ENCODE measurements at places on chromosomes 3 and 15. TPM values are rescaled to one million over a fixed set of nuclear protein-coding genes. Genes with fewer than 3 reads are reported as not detected.
A peak's percentile ranks its signal among the peaks of the same experiment; 100 is the strongest.

Gene MME
- 1.7 TPM for total RNA-seq

DNA sequence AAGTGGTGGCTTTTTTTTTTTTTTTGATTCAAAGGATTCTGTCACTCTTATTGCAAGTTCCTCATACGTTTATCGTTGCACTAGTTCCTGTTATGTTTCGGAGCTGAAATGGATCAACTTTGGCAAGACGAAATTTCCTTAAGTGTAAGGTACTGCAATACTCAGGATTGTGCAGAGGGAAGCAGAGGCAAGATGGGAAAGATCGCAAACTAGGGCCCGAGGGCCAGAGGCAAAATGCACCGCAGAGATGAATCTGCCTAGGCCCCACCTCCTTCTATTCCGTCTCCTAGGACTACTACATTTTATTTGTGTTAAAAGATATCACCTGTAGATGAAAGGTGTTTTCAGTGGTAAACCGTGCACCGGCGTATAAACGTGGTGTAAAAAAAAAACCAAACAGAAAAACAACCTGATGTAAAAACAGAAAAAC is 331 bp downstream of the RNU6-1 start:
- DNase-seq, result no peak

DNA sequence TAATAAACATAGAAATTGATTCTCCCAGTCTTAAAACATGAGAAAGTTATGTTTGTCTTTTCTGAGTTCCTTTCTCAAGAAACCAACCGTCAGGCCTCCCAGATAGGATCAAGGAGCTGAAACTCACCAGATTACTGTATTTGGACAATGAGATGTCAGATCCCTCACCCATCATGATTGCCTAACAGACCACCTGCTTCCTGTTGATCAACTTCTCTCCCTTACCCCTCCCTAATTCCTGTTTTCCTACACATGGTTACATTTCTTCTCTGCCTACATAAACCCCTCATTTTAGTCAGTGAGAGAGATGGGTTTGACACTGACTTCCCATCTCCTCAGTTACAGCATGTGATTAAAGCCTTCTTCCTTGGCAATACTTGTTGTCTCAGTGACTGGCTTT is 917.5 kb downstream of the FHIT start:
- DNase-seq, result no peak

DNA sequence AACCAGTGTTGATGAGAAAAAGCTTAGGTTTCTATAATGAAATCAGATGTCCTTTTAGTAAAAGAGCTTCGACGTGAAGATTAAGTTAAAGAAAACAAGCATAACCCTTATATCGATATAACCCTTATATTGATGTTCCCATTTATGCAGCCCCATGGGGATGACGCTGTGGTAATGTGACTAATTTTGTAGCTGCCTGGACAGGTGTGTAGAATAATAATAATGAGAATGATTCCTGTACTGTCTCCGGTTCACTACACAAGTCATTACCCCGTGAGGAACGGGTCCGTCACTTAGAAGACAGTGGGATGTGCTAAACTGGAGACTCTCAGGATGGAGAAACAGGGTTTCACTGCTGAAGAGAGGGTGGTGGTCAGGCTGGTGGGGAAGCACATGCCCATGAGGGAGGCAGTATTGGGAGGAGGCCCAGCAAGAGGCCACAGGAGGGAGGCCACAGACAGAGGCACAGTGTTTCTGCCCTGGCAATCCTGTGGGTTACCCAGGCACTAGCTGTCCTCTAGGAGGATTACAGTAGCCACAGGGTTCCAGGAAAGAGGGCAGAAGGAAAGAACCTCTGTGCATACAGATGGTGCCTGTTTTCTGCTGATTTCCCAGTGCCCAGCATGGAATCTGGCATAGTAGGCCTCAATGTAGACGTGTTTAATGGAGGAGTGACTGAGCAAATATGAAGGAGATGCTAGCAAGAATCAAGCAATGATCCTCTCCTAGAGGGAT is 191.1 kb upstream of the TSC22D2 start:
- no peak for DNase-seq

- peak; percentile 18 for DNase-seq
These were observed 51.5 kb downstream of the PLXNA1 start for GRCh38 chr3:127034195-127034989.

Gene AGBL1
- total RNA-seq, result 0.08 TPM

DNA sequence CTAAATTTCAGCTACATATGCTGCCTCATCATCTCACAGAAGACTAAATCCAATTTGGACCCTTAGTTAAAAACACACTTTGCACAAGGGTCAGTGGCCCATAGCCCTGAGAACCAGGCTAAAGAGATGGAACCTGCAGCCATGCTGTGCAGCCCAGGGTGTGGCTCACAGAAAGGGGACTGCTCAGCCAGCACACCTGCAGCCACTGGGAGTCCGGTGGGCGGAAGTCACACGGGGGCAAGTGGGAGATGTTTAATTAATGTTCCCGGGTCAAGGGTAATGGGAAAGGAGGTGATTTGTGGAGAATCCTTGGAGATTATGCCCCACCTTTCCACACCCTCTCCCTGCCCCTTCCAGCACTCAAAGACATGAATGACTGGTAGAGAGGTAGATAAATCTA is 467.4 kb downstream of the EPHB1 start:
- no peak for DNase-seq

Gene ABI3BP
- total RNA-seq, result 15.8 TPM

Gene PRSS50
- 0.32 TPM for total RNA-seq

GRCh38 chr3:137647179-137647578 is 116.9 kb upstream of the SOX14 start:
- DNase-seq, result no peak

DNA sequence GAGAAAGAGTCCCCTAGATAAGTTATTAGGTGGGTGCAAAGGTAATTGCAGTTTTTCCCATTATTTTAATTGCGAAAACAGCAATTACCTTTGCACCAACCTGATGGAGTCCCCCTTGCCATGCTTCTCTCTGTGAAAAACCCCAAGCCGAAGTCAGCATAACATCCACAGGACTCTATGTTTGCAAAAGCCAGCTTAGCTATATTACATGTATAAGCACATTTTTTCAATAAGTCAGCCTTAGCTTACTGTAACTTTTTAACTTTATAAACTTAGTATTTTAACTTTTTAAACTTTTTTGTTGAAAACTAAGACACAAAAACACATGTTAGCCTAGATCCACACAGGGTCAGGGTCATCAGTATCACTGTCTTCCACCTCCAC is 21.4 kb upstream of the MUC20 start:
- DNase-seq, result no peak

- DNase-seq, result no peak
These were observed 32.0 kb upstream of the PRICKLE2 start for GRCh38 chr3:64257100-64257755.

DNA sequence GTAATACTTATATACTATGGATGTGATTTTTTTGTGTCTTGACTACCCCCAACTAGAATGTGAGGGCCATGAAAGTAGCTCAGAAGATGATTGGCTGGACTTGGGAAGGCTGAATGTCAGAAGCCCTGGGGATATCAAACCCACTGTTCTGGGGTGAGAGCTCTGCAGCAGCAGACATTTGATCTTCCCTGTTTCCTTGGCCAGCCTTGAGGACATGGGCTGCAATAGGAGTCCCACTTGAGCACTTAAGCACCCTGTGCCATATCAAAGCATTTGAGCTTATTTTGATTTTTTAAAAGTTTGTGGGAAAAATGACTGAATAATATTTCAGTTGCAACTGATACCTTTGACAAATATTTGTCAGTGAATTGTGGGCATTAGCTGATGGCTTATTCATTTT is 21.7 kb downstream of the GTF2E1 start:
- DNase-seq, result no peak

GRCh38 chr3:195563317-195563716 is 20.2 kb upstream of the PPP1R2 start:
- DNase-seq, result no peak

Gene ARL13B
- total RNA-seq, result 7.0 TPM

GRCh38 chr3:157311633-157312375 is 124.8 kb upstream of the PTX3 start:
- no peak for DNase-seq

- no peak for DNase-seq
These were observed 26.2 kb upstream of the IL16 start for GRCh38 chr15:81170511-81170910.

DNA sequence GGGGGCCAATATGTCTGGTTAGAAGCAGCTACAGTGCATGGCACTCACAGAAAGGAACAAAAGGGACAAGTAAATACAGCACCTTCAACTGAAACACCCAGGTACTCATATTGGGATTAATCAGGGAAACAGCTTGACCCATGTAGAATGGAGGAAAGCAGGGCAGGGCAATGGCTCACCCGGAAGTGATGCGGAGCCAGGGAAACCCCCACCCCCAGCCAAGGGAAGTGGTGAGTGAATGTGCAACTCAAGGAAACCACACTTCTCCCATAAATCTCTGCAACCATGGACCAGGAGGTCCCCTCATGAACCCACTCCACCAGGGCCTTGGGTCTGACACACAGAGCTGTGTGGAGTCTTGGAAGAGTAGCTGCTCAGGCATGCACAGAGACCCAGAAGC is 117.1 kb downstream of the MTHFS start:
- DNase-seq, result no peak

Gene NANOGP8
- not detected for total RNA-seq

GRCh38 chr3:12838179-12838965 is 3.0 kb downstream of the RPL32 start:
- DNase-seq, result no peak

Gene DNAH12
- not detected for total RNA-seq

- no peak for DNase-seq
These were observed 681 bp downstream of the TWF2 start for GRCh38 chr3:52238193-52238760.

GRCh38 chr15:68275165-68275746 is 2.3 kb upstream of the FEM1B start:
- no peak for DNase-seq
